ENCODE measurements at places on chromosomes 3 and 15.

DNA sequence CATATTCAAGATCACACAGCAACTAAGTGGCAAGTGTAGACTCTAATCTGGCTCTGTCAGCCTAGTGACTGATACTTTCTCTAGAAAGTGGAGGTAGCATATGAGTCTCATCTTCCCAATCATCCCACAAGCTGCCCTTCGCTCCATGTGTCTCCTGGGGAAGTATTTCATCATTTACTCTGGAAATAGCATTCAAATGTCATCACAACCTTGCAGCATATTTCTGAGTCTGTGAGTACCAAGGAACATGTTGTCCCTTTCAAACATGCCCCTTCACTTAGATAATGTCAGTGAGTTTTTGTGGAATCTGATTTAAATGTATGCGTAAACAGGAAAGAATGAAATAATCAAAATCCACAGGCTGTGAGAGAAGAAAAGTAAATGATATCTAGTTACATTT lies 322.9 kb downstream of the SLC9A9 start:
- no peak overlapping the region for H3K27ac ChIP-seq
- no peaks in the 10 kb centered on the region for H3K27me3 ChIP-seq
- DNase-seq = no peak
- H3K4me3 ChIP-seq = no peak overlapping the region
- H3K4me1 ChIP-seq = no peaks in the 10 kb centered on the region
- H3K36me3 ChIP-seq = no peaks in the 10 kb centered on the region

- no peak overlapping the region for H3K27ac ChIP-seq
- DNase-seq = no peak
- H3K27me3 ChIP-seq = no peaks in the 10 kb centered on the region
Observed at GRCh38 chr3:17028363-17028762, 143.6 kb downstream of the PLCL2 start.

GRCh38 chr15:58203537-58203936 lies 65.4 kb downstream of the AQP9 start:
- H3K36me3 ChIP-seq = no peaks in the 10 kb centered on the region
- no peaks in the 10 kb centered on the region for H3K4me1 ChIP-seq
- DNase-seq = no peak
- H3K4me3 ChIP-seq = no peak overlapping the region

GRCh38 chr15:95577927-95578326 lies 752.6 kb upstream of the NR2F2 start:
- H3K4me1 ChIP-seq = no peaks in the 10 kb centered on the region
- no peak overlapping the region for H3K4me3 ChIP-seq
- H3K27me3 ChIP-seq = no peaks in the 10 kb centered on the region
- H3K27ac ChIP-seq = no peak overlapping the region
- H3K36me3 ChIP-seq = no peaks in the 10 kb centered on the region
- no peak for DNase-seq

DNA sequence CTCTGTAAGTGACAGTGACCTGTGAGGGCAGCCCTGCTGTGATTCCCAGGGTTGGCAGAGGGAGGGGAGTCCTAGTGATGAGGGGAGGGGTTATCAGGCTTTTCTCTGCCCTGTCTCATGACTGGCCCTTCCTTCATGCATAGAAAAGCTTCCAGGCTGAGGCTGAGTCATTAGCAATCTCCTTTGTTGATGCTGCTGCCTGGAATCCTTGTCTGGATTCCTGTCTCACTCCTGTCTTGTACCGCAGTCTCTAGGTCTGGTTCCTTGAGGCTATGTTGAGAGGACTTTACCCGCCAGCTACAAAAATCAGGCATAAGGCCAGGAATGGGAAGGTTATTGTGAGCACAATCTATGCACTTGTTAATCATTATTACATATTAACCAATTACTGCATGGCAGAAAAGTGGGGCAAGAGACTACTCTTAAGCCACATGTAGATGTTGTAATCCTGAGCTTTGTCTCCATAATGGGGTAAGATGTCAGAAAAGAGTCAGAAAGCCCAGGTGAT lies 7.2 kb downstream of the KLHL6 start:
- no peaks in the 10 kb centered on the region for H3K27me3 ChIP-seq
- no peaks in the 10 kb centered on the region for H3K36me3 ChIP-seq
- H3K4me3 ChIP-seq = no peak overlapping the region

DNA sequence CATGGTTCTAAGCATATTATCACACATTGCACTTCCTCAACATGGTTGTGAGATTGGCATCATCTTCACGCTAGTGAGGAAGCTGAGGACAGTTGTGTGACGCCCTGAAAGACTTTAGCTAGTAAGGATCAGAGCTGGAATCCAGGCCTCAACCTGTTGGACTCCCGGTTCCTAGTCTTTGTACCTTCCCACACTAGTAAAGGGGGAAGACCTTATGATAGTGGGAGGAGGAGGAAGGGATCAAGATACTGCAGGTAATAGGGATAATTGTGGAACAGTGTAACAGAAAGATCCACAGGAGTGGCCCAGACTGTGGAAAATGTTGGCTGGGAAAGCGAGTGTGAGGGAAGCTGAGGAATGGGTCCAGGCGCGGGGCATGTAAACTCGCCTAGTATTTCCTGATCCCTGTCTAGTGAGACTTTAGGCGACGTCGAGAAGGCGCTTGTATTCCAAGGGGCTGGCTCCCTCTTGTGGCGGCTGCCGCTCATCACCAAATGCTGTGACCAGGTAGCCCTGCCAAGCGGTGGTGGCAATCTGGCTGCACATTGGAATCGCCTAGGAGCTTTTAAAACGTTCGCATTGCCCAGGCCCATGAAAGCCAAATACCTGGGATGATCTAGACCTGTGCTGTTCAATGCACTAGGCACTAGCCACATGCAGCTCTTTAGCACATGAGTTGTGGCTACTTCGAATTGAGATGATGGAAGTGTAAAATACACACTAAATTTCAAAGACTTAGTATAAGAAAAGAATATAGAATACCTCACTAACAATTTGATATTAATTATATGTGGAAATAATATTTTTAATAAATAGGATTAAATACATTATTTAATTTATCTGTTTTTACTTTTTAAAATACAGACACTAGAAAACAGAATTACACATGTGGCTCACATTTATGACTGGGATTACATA lies 38.8 kb upstream of the CLDN18 start:
- H3K27ac ChIP-seq = no peak overlapping the region
- H3K27me3 ChIP-seq = no peaks in the 10 kb centered on the region
- H3K36me3 ChIP-seq = no peaks in the 10 kb centered on the region
- H3K4me1 ChIP-seq = no peaks in the 10 kb centered on the region
- DNase-seq = no peak

DNA sequence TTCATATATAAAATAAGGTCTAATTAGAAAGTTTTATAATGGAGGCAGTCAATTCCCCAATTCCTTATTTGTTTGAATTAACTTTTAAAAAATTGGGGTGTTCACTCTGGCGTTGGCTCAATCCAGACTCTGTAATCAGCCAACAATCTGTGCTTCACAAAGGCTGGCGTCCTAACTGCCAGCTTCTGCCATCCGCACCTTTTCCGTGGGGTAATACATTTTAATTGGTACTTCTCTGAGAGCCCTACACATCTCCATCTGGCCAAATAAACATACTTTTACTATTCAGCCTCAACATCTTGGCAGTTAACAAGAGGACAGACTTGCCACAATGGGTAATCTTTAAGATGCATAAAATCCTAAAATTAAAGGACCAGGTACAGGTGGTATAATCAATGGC lies 125.2 kb upstream of the CCNL1 start:
- no peak overlapping the region for H3K4me3 ChIP-seq
- no peaks in the 10 kb centered on the region for H3K27me3 ChIP-seq
- DNase-seq = no peak

GRCh38 chr3:57017459-57017845 lies 43.0 kb upstream of the SPATA12 start:
- peak overlapping the region; percentile 28 for H3K27ac ChIP-seq
- no peaks in the 10 kb centered on the region for H3K27me3 ChIP-seq
- no peak for DNase-seq
- no peaks in the 10 kb centered on the region for H3K4me1 ChIP-seq
- no peaks in the 10 kb centered on the region for H3K36me3 ChIP-seq
- H3K4me3 ChIP-seq = no peak overlapping the region

DNA sequence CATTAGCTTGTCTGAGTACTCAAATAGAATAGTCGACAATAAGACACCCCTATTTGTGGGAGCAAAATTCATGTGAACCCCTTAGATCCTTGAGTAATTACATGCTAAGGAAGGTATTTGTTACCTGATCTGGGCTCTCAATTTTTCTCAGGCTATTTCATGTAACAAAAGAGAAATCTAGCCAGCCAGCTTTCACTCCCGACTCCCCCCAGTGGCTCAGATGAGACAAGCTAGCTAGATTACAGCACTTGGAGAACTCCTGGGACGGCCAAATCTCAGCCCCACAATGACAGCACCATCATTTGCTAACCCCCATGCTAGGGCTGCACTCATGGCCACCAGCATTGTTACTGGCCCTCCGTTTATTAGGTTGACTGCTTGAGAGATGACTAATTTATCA lies 41.3 kb downstream of the GLDN start:
- H3K36me3 ChIP-seq = no peaks in the 10 kb centered on the region
- H3K27ac ChIP-seq = no peak overlapping the region
- no peaks in the 10 kb centered on the region for H3K4me1 ChIP-seq
- no peak for DNase-seq
- no peak overlapping the region for H3K4me3 ChIP-seq
- H3K27me3 ChIP-seq = peaks cover 22% of the 10 kb centered on the region

GRCh38 chr3:35187908-35188307 lies 451.4 kb upstream of the ARPP21 start:
- no peaks in the 10 kb centered on the region for H3K36me3 ChIP-seq
- no peak overlapping the region for H3K4me3 ChIP-seq
- DNase-seq = no peak
- no peak overlapping the region for H3K27ac ChIP-seq

DNA sequence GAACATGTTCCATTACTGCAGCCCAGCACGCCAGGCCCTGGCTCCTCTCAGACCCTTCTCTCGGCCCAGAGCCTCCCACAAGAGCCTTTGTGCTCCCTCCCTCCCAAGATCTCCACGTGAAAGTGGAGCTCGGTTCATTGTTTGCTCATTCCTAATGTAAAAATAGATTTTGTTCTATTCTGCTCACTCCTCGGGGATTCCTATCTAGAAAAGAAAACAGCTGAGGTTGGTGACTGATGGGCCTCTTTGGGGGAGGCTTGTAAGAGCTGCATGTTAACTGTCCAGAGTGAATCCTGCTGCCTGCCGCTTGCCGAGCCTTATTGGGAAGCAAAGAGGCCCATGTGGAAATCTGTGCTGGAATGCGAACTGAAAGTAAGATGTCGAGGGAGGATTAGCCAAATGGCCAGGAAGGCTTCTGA lies 267.1 kb downstream of the LRTM1 start:
- no peak overlapping the region for H3K4me3 ChIP-seq
- no peaks in the 10 kb centered on the region for H3K27me3 ChIP-seq
- peak overlapping the region; percentile 59 for H3K27ac ChIP-seq
- no peak for DNase-seq
- no peaks in the 10 kb centered on the region for H3K4me1 ChIP-seq

DNA sequence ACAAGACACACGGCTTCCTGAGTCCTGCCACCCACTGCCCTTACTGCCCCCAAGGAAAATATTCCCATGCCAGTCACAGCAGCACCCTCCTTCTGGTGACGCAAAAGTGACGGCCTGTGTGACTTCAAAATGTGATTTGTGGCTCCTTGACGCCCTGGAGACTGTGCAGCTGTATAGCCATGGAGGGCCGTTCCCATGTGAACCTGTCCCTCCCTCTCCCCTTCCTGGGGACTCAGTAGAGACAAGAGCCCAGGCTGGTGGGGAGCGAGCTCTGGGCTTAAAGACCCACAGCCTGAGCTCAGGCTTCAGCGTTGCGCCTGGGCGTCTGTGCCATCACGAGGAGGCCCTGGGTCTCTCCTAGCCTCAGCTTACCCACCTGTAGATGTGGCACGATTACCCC lies 78.2 kb downstream of the TOP2B start:
- no peak overlapping the region for H3K4me3 ChIP-seq
- no peaks in the 10 kb centered on the region for H3K36me3 ChIP-seq
- no peaks in the 10 kb centered on the region for H3K27me3 ChIP-seq
- peaks cover 12% of the 10 kb centered on the region for H3K4me1 ChIP-seq
- H3K27ac ChIP-seq = no peak overlapping the region
- no peak for DNase-seq

GRCh38 chr15:93035092-93035915 lies 53.7 kb downstream of the RGMA start:
- no peak overlapping the region for H3K27ac ChIP-seq
- no peak for DNase-seq
- H3K4me3 ChIP-seq = no peak overlapping the region
- no peaks in the 10 kb centered on the region for H3K27me3 ChIP-seq
- H3K36me3 ChIP-seq = no peaks in the 10 kb centered on the region
- H3K4me1 ChIP-seq = peaks cover 42% of the 10 kb centered on the region

- H3K27ac ChIP-seq = no peak overlapping the region
- H3K4me3 ChIP-seq = no peak overlapping the region
- DNase-seq = no peak
- no peaks in the 10 kb centered on the region for H3K4me1 ChIP-seq
- H3K27me3 ChIP-seq = no peaks in the 10 kb centered on the region
Observed at GRCh38 chr3:115350606-115351005, 203.5 kb upstream of the ZBTB20 start.

GRCh38 chr15:89320200-89320599 lies 14.4 kb downstream of the POLG start:
- DNase-seq = no peak
- H3K4me3 ChIP-seq = no peak overlapping the region
- H3K36me3 ChIP-seq = peaks cover 78% of the 10 kb centered on the region
- no peak overlapping the region for H3K27ac ChIP-seq
- no peaks in the 10 kb centered on the region for H3K4me1 ChIP-seq

DNA sequence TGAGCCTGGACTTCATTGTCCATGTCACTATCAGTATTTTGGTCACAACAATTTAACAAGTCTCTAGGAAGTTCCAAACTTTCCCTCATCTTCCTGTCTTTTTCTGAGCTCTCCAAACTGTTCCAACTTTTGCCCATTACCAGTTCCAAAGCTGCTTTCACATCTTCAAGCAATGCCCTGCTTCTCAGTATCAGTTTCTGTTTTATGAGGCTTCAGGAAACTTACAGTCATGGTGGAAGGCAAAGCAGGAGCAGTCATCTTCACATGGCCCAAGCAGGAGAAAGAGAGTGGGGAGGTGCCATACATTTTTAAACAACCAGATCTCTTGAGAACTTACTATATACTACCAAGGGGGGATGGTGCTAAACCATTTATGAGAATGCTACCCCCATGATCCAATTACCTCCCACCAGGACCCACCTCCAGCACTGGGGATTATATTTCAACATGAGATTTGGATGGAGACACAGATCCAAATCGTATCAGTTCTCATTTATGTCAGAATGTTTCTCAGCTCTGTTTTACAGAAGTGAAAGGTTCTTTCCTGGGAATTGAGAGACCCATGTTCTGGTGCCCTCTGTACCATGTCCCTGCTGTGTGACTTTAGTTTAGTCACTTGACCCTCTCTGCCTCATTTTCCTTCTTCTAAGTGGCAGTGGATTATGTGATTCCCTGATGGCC lies 169.7 kb downstream of the PLCL2 start:
- no peak overlapping the region for H3K4me3 ChIP-seq
- H3K27ac ChIP-seq = no peak overlapping the region
- no peaks in the 10 kb centered on the region for H3K36me3 ChIP-seq
- no peak for DNase-seq
- H3K4me1 ChIP-seq = no peaks in the 10 kb centered on the region

All from esophagus squamous epithelium (tissue), 5 donors.